HepG2 (cell line): ENCODE measurements at places on chromosomes 11 and 22.

DNA sequence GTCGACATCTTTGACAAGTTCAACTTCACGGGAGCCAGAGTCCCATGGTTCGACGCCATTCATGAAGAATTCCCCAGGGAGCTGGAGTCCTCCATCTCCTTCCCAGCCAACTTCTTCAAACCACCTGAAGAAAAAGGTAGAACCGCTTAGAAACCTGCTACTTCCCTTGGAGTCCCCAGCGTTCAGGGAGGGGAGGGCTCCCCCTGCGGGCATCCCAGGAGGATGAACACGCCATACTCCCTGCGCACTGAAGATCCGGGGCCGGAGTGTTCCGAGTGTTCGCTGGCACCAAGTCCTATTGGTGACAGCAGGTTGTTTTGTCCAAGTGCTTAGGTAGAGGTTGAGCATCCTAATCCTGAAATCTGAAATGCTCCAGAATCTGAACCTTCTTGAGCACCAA lies 51.7 kb upstream of the PRODH start:
- DNase-seq, result peak; percentile 32

- DNase-seq, result no peak
These were observed 4.0 kb downstream of the FTH1 start for GRCh38 chr11:61963282-61964057.

DNA sequence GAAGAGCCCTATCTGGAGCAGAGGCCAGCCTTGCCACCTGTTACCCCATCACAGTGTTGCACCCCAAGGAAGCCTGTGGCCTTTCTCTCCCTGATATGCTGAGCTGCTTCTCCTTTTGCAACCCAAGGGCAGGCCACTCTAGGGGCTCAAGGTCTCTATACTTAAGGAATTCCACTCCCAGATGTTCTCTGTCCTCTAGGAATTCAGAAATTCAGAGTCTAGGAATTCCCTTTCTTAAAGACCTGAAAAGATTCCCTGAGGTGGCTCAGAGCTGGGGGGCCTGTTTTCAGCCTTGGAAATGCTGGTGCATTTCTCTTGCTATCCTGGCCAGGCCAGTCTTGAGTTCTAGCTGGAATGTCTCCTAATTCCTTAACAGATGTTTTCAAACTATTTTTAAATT lies 68.0 kb upstream of the OLFML1 start:
- DNase-seq, result no peak

GRCh38 chr11:44319170-44319551 lies 9.2 kb upstream of the ALX4 start:
- no peak for DNase-seq

- DNase-seq, result no peak
These were observed 21.3 kb downstream of the TBC1D22A start for GRCh38 chr22:46783721-46784120.
